ENCODE measurements at places on chromosomes 3 and 15.

DNA sequence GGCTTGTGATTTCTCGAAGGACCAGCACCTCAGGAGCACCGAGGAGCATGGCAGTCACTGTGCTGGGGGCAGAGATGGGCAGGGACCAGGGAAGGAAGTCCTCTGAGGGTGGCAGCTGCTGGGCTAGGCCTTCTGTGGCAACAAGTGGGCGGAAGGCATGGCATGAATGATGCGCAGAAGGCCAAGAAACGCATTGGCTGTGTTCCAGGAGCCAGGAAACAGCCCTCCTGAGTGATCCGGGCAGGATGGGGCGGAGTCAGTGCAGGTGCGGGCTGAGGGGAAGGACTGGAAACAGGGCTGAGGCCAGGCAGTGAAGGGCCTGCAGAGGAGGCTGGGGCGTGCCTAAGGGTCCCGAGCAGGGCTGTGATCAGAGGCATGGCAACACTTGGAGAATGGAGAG, 23.6 kb downstream of the MRPS11 start:
- DNase-seq, result no peak

- no peak for DNase-seq
These were observed 5.2 kb downstream of the HRH1 start for GRCh38 chr3:11159421-11159904.

DNA sequence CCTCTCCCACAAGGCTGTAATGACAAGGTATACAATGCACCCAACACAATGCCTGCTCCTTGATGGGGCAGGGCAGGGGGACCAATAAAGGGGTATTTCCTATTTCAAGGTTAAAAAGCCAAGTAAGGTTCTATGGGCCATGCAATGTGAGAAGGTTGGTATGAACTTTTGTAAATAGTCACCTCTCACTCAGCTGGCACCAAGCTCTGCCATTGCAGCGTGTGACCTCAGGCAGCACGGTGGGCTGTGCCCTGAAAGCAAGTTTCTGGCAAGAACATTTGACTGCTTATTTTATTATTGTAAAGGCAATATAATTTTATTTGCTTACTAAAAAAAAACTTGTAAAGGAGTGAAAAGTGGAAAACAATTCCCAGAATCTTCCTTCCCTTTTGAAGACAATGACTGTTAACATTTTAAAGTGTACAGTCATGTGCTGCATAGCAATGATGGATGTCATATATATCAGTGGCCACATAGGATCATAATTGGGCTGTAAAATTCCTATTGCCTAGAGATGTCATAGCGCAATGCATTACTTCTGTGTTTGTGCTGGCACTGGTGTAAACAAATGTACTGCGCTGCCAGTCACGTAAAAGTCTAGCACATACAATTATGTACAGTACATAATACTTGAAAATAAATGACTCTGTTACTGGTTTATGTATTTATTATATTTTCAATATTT, 167.3 kb upstream of the RORA start:
- DNase-seq, result no peak

GRCh38 chr3:48656061-48656840, 6.4 kb downstream of the CELSR3 start:
- peak; percentile 78 for DNase-seq

DNA sequence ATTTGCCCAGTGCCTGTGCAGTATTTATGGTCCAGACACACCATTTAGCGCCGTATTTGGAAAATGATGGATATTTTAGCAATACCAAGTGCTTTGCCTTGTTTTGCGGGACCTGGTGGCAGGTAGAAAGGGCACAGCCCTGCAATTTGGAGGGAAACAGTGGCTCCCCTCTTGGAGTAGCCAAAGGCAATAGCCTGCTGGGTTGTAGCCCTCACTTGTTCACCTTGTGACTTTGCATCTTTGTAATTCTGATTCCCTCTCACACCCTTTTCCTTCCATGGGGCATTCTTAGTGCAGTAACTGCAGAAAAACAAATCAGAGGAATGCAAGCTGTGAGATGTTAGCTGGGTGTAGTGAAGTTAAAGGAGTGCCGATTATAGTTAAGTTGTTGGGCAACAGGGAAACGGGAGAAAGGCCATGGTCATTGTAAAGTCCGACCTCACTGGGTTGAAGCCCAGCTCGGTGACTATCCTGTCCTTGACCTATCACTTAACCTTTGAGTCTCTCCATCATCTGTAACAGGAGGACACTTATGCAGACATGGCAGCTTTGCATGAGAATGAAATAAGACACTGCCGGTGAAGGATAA, 131.0 kb upstream of the KLHL25 start:
- DNase-seq, result no peak

DNA sequence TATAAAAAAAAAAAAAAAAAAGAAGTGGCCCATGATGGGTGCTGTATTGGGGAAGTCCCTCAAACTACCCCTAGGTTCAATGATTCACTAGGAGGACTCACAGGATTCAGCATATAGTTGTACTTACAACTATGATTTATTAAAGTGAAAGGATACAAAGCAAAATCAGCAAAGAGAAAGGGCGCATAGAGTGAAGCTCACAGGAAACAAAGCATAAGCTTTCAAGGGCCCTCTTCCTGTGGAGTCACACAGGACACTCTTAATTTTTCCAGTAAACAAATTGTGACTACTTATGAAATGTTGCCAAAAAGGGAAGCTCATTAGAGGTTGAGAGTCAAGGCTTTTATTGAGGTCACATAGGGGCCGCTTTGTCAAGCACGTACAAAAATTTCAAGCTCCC, 153.7 kb upstream of the GAP43 start:
- DNase-seq, result no peak

GRCh38 chr15:98727115-98728040, 79.0 kb downstream of the IGF1R start:
- DNase-seq, result peak; percentile 61

- DNase-seq, result peak; percentile 15
These were observed at the start of gene EIF4E3 for GRCh38 chr3:71725271-71725991. Gene EIF4E3 (minus strand): TSS chr3:71725402. CDS start chr3:71725367, 35 bp downstream.

- DNase-seq, result peak; percentile 14
These were observed 363 bp downstream of the GTF2E1 start for GRCh38 chr3:120742849-120743365.

DNA sequence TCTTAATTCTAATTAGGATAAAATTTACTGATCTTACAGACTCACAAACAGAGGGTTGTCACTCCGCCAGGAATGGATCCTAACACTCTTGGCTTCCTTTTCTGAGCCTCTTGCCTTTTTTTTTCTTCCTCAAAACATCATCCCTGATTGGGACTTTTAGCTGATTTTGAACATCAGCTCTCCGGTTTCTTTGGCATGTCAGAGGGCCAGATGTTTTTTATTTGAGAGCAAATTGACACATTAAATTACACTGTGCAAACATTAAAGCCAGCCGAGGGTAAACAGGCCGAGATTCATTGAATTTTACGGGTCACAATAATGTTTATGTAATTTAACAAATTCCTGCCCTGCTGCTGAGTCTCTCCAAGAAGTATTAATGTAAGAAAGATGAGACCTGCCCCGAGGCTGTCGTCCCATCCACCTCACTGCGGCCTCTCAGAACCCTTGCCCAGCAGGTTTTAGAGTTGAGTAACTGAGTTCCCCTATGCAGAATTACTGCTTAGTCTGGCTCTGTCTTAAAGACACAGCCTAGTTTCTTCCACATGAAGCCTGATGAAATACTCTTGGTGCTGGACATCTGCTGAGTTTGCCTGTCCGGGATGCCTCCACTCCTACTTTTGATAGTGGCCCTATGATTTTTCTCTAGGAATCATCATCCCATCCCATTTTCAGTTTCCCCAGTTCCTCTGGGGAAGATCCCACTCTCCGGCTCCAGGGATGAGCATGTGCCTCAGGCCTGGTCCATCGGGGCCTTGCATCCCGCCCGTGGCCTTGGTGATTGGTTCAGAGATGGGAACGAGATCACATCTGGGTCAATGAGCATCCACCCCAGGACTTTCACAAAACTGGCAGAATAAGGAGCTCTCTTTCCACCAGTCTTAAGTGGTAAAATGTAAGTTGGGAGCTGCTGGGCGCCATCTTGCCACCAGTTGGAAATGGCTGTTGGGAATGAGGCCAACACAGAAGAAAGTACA, 226.6 kb upstream of the TLE3 start:
- DNase-seq, result no peak

- DNase-seq, result no peak
These were observed 694 bp downstream of the PLAAT1 start for GRCh38 chr3:193241716-193242115.

DNA sequence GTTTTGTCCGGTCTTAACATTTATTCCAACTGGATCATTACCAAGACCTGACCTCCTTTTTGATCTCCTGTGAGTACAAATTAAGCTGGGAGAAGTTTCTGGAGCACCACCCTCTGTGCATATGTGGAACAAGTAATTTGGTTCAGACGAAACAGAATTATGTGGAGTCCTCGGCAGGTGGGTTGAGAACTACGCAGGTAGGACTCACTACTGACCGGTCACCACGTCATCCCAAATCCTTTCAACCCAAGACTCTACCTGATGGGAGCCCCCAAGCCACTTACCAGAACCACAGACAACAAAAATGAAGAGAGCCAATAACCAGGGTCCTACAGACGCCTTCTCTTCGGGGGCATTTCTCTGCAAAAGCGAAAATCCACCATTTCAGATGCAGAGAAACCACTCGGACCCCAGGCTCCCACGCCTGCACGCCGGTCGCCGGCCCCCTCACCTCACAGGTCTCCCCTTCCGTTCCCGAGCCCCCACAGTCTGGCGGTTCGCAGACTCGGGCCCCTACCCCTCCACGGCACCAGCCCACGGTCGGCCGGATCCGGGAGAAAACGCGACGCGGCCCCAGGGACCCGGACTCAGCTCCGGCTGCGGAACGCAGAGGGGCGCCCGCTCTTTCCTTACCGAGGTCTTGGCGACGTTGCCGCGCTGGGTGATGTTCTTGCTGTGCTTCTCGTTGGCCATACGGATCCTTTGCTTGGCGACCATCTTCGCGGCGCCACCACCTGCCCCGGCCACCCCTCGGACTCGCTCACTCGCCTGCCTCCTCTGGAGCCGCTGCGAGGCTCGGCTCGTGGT, 674 bp downstream of the SERP1 start:
- peak; percentile 29 for DNase-seq

DNA sequence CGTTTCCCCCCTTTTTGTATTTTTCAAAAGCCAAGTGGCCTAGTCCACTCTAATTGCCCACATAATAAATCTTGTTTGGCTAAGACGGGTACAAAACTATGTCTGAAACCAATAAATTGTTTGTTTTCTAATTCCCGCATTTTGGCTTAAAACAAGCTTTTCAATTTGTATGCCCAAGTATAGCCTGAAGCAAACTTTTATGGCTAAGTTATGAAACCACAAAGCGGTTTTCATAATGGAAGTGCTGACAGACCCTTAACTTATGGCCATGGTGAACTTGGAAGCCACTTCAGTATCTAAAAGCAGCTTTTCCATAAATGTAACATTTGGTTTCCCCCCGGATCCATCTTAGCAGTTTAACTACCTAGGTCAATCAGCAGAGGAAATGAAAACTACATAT, 29.9 kb upstream of the POLR2M start:
- no peak for DNase-seq

DNA sequence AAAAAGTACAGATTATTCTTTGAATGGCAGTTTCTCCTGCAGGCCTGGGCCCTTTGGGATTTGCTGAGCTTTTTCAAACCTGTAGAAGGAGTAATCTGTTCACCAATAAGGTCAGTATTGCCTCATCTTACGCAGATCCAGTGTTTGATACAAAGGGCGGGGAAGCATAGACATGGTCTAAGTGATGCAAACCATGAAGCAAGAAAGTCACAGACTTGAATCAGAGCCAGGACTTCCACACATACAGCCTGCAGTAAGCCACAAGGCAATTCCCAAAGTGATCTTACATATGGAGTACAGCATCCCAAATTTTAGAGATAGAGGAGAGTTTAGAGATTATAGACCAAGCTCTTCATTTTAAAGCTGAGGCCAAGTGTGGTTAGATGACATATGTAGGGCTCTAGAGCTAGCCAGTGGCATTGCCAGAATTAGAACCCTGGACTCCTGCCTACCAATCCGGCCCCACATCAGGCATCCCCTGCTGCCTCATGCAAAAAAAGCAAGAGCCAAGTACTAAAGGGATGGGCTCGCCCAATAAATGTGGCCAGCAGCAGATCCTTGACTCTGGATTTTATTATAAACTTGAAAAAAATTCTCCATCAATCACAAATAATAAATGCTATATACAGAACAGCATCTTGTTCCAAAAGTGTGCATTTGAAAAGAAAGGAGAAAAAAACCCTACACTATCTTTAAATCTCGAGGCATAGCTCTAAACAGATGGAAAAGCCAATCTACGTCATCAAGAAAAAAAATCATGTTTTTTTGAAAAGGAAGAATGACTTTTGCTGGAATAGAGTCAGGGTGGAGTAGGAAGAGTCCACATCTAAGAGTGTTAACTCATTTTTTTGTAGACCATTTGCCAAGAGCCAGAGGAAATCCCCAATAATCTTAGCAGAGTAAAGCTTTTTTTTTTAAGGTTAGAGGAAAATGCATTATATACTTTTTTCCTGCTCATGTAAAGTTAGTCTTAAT, 24.0 kb downstream of the ABI3BP start:
- no peak for DNase-seq

DNA sequence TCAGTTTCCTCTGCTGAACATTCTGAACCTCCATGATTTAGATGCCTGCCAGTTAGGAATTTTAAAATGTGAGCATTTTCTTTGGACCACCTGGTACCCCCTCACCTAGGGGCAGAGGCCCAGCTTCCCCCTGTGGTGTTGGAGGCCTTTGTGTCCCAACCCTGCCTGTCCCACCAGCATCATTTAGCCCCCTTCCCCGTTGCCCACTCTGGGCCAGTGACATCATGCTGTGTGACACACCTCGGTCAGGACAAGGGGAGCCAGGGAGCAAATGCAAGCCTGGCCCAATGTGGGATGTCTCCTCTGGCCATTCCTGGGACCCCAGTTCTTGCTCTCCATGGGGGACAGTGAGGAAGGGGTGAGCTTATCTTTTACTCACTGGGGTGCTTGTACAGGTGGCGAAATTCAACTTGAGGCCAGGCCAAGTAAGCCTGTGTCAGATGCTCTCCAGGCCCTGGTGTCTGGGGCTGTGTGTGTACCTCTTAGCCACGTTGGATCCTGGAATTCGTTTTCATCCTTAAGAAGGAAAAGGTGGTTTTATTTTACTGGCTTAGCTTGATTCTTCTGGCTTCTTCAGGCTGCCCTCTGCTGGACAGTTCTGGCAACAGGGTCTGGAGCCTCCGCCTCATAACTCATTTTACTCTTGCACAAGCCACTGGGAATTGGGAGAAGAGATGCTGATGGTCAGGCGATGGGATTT, 49.7 kb upstream of the MYZAP start:
- DNase-seq, result peak; percentile 47

GRCh38 chr3:83193526-83193925, 1432.1 kb upstream of the GBE1 start:
- DNase-seq, result no peak

- DNase-seq, result no peak
These were observed 908 bp upstream of the RAB43 start for GRCh38 chr3:129122412-129123011.

DNA sequence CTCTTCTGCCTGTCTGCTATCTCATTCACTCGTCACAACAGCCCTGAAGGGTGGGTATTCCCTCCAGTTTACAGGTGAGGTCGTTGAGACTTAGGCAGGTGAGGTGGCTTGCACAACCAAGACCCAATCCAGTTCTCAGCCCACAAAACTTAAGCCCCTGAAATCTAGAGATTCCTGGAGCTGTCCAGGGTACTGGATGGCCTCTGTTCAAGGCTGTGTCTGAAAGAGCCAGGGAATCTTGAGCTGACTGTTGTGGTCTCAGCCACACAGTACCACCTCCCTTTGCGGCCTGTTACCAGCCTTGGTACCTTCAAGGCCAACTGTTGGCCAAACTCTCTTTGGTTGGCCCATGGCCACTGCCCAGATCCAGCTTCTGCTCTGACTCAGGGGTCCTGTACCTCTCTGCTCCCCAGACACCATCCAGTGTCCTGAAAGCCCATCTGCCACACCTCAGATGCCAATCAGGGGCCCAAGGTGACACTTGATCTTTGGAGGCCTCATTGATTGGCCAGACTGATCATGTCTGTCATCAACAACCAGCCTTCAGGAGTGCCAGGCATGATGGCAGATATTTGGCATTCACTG, 10.9 kb upstream of the FAM107A start:
- DNase-seq, result peak; percentile 65
